ENCODE measurements at places on chromosomes 16 and 17. TPM values are rescaled to one million over a fixed set of nuclear protein-coding genes. Genes with fewer than 3 reads are reported as not detected.

ABCC11 gene
- total RNA-seq, result 0.41 TPM

HEATR9 gene
- total RNA-seq, result not detected

TAOK2 gene
- 37.7 TPM for total RNA-seq

ITGAL gene
- 3.7 TPM for total RNA-seq

P2RX5 gene
- total RNA-seq, result 13.5 TPM

OVCA2 gene
- 25.6 TPM for total RNA-seq

UNC45B gene
- 193 TPM for total RNA-seq

PGS1 gene
- total RNA-seq, result 37.7 TPM

ABCA10 gene
- 33.5 TPM for total RNA-seq

CEP20 gene
- total RNA-seq, result 58.2 TPM

ZFP90 gene
- 35.9 TPM for total RNA-seq

RCVRN gene
- total RNA-seq, result not detected

FOXF1 gene
- total RNA-seq, result 3.6 TPM

RABEP1 gene
- total RNA-seq, result 71.2 TPM

KRTAP17-1 gene
- total RNA-seq, result 1.0 TPM

PRSS22 gene
- 18.2 TPM for total RNA-seq

CDYL2 gene
- total RNA-seq, result 2.4 TPM

PARD6A gene
- total RNA-seq, result 2.2 TPM

HSPB9 gene
- not detected for total RNA-seq

CACNG5 gene
- not detected for total RNA-seq

PPM1E gene
- 1.5 TPM for total RNA-seq

ITGA2B gene
- total RNA-seq, result 3.8 TPM

PPP1R27 gene
- 11.9 TPM for total RNA-seq

ATP1B2 gene
- 0.92 TPM for total RNA-seq

TEX14 gene
- under 0.01 TPM for total RNA-seq

COL1A1 gene
- 3,144 TPM for total RNA-seq

SMIM22 gene
- not detected for total RNA-seq

MYH2 gene
- total RNA-seq, result 1,036 TPM

TBC1D3C gene
- not detected for total RNA-seq

KRT17 gene
- 253 TPM for total RNA-seq

KANSL1 gene
- total RNA-seq, result 100 TPM

MSLN gene
- total RNA-seq, result 5.3 TPM

ANKFN1 gene
- 1.7 TPM for total RNA-seq

IGSF6 gene
- 1.3 TPM for total RNA-seq

CES3 gene
- total RNA-seq, result 1.8 TPM

WFIKKN2 gene
- 4.0 TPM for total RNA-seq

SDK2 gene
- 12.7 TPM for total RNA-seq

DBNDD1 gene
- 2.3 TPM for total RNA-seq

DLX3 gene
- total RNA-seq, result 0.82 TPM

CES2 gene
- 23.9 TPM for total RNA-seq

KRT20 gene
- 0.51 TPM for total RNA-seq

GPRC5B gene
- total RNA-seq, result 60.0 TPM

FOXC2 gene
- 1.0 TPM for total RNA-seq

CACNA1G gene
- 10.4 TPM for total RNA-seq

CHD9NB gene
- total RNA-seq, result 1.4 TPM

TPSAB1 gene
- total RNA-seq, result 4.5 TPM

UBE2G1 gene
- 70.6 TPM for total RNA-seq

IL4R gene
- 16.4 TPM for total RNA-seq

TNFSF12 gene
- total RNA-seq, result 18.0 TPM

ASPSCR1 gene
- total RNA-seq, result 21.7 TPM

LPO gene
- 6.4 TPM for total RNA-seq

PRR15L gene
- 4.9 TPM for total RNA-seq

TMEM238L gene
- not detected for total RNA-seq

CDH1 gene
- total RNA-seq, result 34.3 TPM

RAMP2 gene
- 11.9 TPM for total RNA-seq

SCN4A gene
- total RNA-seq, result 46.2 TPM

EVI2A gene
- total RNA-seq, result 1.4 TPM

KRT40 gene
- 7.7 TPM for total RNA-seq

DNAI2 gene
- 0.21 TPM for total RNA-seq
